IMR-90 (cell line): ENCODE measurements at places on chromosomes 12 and 14. TPM values are rescaled to one million over a fixed set of nuclear protein-coding genes. Genes with fewer than 3 reads are reported as not detected.

Gene MANSC4
- not detected in 2 replicates for total RNA-seq

DNA sequence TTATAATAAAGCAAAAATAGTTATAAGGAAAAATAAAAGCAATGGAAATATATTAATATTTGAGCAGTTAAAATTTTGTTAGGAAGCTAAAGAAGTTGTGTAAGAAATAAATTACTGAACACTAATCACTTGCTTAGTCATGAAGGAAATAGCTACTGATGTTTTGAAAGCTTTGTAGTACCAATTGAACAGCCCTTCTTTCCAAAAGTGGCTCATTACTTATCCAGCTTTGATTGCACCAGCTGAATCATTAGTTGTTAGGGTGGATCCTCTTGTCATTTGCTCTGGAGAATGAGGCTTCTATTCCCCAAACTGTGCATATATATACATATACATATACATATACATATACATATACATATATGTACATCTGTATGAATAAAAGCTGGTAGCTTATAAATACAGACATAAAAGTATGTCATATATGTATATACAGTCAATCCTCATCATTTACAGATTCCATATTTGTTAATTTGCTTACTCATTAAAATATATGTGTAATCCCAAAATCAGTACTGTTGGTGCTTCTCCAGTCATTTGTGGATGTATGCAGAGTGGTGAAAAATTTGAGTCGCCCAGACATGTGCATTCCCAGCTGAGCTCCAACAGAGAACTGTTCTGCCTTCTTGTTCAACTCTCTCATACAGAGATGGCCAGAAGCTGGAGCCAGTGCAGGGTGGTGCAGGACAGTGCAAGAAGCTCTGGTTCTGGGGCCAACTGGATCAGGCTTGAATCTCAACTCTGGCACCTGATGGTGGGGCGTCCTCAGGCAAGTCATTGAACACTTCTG, 214.1 kb downstream of the RPAP3 start:
- DNase-seq, result no peak
- no peak overlapping the region for H3K27ac ChIP-seq
- no peaks in the 10 kb centered on the region for H3K4me1 ChIP-seq
- H3K27me3 ChIP-seq, result peaks cover 15% of the 10 kb centered on the region
- H3K36me3 ChIP-seq, result no peaks in the 10 kb centered on the region
- H3K4me3 ChIP-seq, result no peak overlapping the region

GRCh38 chr12:66860752-66861750, 182.2 kb upstream of the GRIP1 start:
- H3K27me3 ChIP-seq, result no peaks in the 10 kb centered on the region
- H3K4me3 ChIP-seq, result no peak overlapping the region
- peak; percentile 53 for DNase-seq
- H3K4me1 ChIP-seq, result no peaks in the 10 kb centered on the region

DNA sequence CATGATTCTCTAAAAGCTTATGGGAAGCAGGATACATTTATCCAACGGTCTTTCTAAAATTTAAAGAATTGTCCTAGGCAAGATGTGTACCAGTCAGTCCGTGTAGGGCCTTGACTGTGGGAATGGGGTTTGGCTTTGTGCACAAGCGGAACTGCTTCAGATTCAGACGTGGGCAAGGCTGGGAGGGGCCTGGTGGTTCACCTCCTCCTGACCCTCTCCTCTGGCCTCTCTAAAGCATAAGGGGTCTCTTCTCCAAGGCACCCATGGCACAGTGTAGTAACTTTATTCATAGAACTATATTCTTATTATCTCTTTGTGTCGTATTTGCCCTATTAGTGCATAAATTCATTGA, 121.2 kb upstream of the PTPRB start:
- H3K27me3 ChIP-seq, result no peaks in the 10 kb centered on the region; the same call in 1 of the 2 replicates
- DNase-seq, result no peak
- H3K36me3 ChIP-seq, result no peaks in the 10 kb centered on the region
- H3K4me1 ChIP-seq, result no peaks in the 10 kb centered on the region
- H3K27ac ChIP-seq, result no peak overlapping the region

DNA sequence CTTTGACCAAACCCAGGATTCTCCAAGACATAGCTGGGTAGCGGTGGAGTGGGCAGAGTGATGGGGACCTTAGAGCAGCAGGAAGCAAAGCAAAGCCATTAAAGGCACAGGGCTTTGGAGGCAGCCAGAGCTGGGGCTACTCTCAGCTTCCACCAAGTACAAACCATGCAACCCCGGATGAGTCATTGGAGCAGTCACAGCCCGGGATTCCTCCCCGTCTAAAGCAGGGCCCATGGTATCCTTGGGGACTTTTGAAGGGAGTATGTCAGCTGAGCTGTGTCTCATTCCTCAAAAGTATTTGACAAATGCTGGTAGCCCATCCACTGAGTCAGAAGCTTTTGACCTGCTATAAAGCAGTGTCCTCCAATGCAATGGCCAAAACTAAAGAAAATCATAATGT, 9.7 kb upstream of the IFI27 start:
- DNase-seq, result peak; percentile 82
- no peak overlapping the region for H3K4me3 ChIP-seq
- no peaks in the 10 kb centered on the region for H3K27me3 ChIP-seq
- no peaks in the 10 kb centered on the region; the same call in 1 of the 2 replicates for H3K36me3 ChIP-seq
- no peak overlapping the region for H3K27ac ChIP-seq
- H3K4me1 ChIP-seq, result peaks cover 5% of the 10 kb centered on the region; the same call in 1 of the 2 replicates

DNA sequence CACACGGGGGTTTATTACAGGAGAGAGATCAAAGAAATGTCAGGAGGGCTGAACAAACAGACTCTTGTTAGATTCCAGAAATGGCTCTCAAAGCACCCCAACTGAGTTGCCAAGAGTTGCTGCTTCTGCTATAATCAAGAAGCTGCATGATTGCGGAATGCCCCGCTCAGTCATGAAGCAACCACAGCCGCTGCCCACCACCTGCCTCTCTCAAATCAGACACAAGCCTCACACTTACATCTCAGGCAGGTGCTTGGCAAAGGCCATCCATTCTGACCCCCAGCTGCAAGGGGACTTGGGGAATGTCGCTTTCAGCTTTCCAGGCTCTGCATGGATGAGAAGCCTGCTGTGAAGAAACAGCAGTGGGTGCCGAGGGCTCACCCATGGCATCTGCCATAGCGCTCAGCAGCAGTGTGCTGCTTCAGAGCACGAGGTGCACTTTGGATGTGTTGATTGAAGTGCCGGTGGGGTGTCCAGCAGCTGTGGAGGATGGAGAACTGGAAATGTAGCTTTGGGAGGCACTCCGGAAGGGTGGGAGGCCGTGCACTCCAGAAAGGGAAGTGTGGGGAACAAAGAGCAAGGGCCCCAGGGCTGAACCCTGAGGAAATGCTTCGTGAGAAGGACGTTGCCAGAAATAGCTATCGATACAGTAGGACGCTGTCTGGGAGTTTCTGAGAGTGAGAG, 37.7 kb downstream of the LRRC74A start:
- H3K36me3 ChIP-seq, result no peaks in the 10 kb centered on the region
- no peaks in the 10 kb centered on the region for H3K4me1 ChIP-seq
- H3K27me3 ChIP-seq, result peaks cover 51% of the 10 kb centered on the region
- no peak for DNase-seq
- no peak overlapping the region for H3K4me3 ChIP-seq

DNA sequence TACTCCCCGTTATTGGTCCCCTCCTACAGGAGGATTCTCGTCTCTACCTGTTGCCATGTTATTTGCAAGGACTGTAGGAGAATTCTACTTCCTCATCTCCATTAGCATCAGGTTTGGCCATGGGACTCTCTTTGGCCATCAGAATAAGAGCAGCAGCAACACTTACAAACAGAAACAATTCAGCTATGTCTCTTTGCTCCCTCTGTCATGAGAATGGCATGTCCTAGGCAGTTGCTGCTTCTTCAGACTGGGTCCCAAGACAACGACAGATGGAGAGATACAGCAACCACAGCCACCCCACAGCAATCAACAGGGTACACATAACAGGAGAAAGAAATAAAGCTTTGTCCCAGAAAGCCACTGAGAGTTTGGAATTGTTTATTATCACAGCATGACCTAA, 19.7 kb downstream of the SLC41A2 start:
- peaks cover 3% of the 10 kb centered on the region for H3K4me1 ChIP-seq
- no peak overlapping the region for H3K27ac ChIP-seq
- H3K36me3 ChIP-seq, result no peaks in the 10 kb centered on the region
- H3K4me3 ChIP-seq, result no peak overlapping the region

Gene GLT1D1
- not detected in 2 replicates for total RNA-seq

GRCh38 chr14:36654794-36655381, 6.8 kb upstream of the PAX9 start:
- H3K27ac ChIP-seq, result no peak overlapping the region
- H3K36me3 ChIP-seq, result no peaks in the 10 kb centered on the region
- peaks cover 3% of the 10 kb centered on the region; the same call in 1 of the 2 replicates for H3K4me1 ChIP-seq
- peaks cover 81% of the 10 kb centered on the region for H3K27me3 ChIP-seq
- no peak overlapping the region for H3K4me3 ChIP-seq

GRCh38 chr14:79809849-79810612, 401.3 kb downstream of the DIO2 start:
- DNase-seq, result peak; percentile 41
- H3K27ac ChIP-seq, result no peak overlapping the region
- no peaks in the 10 kb centered on the region for H3K4me1 ChIP-seq
- no peaks in the 10 kb centered on the region for H3K27me3 ChIP-seq
- H3K36me3 ChIP-seq, result no peaks in the 10 kb centered on the region

GRCh38 chr14:27367345-27367744, 769.5 kb upstream of the NOVA1 start:
- H3K36me3 ChIP-seq, result no peaks in the 10 kb centered on the region
- H3K4me3 ChIP-seq, result no peak overlapping the region
- no peak for DNase-seq
- no peak overlapping the region for H3K27ac ChIP-seq

DNA sequence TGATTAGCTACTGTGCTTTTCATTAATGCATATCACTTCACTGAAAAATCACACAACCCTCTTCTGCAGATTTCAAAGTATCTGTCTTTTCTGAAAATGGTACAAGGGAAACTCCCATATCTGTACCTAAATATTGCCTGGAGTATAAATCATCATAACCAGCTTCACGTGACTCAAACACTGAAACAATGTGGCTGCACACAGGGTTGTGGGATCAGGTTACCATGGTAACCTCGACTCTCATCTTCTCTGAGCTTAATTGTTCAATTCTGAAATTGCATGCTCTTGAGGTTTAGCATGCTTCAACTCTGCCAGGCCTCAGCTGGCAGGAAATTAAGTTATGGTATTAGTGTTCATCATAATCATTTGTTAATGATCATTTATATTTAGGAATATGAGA, 77.5 kb upstream of the CPSF6 start:
- H3K4me3 ChIP-seq, result no peak overlapping the region
- no peaks in the 10 kb centered on the region for H3K36me3 ChIP-seq
- H3K27me3 ChIP-seq, result peaks cover 5% of the 10 kb centered on the region; the same call in 1 of the 2 replicates
- H3K4me1 ChIP-seq, result no peaks in the 10 kb centered on the region
- H3K27ac ChIP-seq, result no peak overlapping the region

Gene TMPRSS12
- total RNA-seq, result not detected in 2 replicates

Gene KRT85
- total RNA-seq, result not detected in 2 replicates

- no peak overlapping the region for H3K4me3 ChIP-seq
- 0 out of 2 replicates have a peak, but pooled peaks cover 2% of the 10 kb centered on the region for H3K4me1 ChIP-seq
- peak; percentile 85 for DNase-seq
- peak overlapping the region; percentile 27; the same call in 1 of the 2 replicates for H3K27ac ChIP-seq
- H3K27me3 ChIP-seq, result no peaks in the 10 kb centered on the region
- H3K36me3 ChIP-seq, result peaks cover 32% of the 10 kb centered on the region
These were observed 8.0 kb upstream of the CERS5 start for GRCh38 chr12:50174971-50175715.

- H3K36me3 ChIP-seq, result no peaks in the 10 kb centered on the region
- H3K4me3 ChIP-seq, result no peak overlapping the region
- H3K27me3 ChIP-seq, result peaks cover 40% of the 10 kb centered on the region; the same call in 1 of the 2 replicates
- H3K27ac ChIP-seq, result no peak overlapping the region
- H3K4me1 ChIP-seq, result no peaks in the 10 kb centered on the region
- no peak for DNase-seq
These were observed 51.2 kb downstream of the TSPAN11 start for GRCh38 chr12:30977537-30978349.
